ENCODE measurements at places on chromosomes 7 and 10.

DNA sequence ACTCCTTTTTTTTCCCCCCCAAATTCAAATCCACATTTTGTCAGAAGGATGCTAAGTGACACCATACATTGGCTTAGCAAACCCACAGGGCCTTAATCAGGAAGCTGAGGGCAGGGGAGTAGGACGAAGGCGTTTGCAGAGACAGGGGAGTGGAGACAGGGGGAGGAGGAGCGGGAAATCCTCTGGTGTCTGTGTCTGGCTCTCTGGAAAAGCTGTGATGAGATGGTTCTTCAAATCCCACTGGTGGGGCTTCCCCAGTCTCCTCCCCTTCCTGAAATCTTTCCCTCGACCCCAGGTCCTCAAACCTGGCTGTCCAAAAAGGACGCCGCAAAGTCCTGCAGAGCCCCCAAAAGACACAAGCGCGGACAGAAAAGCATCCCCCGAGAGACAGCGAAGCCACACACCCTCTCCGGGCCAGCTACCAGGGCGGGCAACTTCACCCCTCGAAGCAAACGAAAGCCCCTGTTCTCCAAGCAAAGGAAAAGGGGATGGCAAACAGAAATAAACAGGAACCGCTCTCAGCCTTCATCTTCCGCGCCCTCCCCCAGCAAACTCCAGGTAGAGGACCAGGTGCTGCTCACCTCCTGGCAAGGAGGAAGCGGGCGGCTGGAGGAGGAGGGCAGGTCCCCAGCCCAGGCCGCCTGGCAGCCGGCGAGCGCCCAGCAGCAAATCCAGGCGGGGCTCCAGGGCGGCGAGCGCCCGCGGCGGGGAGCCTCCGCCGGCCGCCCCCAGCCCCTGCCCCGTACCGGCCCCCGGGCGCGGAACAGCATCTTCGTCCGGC, 520 bp downstream of the ELAPOR2 start:
- DNase-seq = peak; percentile 8

- no peak for DNase-seq
Observed at GRCh38 chr7:91375378-91375777, 111.1 kb downstream of the FZD1 start.

- no peak for DNase-seq
Observed at GRCh38 chr10:44971434-44971833, 7.2 kb downstream of the DEPP1 start.

GRCh38 chr10:86757113-86757972, 924 bp downstream of the BMPR1A start:
- DNase-seq = peak; percentile 71

GRCh38 chr7:117600911-117601310, 121.1 kb downstream of the CFTR start:
- no peak for DNase-seq

- DNase-seq = no peak
Observed at GRCh38 chr10:7546385-7546967, 120.3 kb downstream of the ITIH5 start.

- no peak for DNase-seq
Observed at GRCh38 chr10:25999295-25999981, 65.4 kb downstream of the MYO3A start.

- DNase-seq = no peak
Observed at GRCh38 chr7:42750172-42750571, 161.7 kb downstream of the C7orf25 start.

DNA sequence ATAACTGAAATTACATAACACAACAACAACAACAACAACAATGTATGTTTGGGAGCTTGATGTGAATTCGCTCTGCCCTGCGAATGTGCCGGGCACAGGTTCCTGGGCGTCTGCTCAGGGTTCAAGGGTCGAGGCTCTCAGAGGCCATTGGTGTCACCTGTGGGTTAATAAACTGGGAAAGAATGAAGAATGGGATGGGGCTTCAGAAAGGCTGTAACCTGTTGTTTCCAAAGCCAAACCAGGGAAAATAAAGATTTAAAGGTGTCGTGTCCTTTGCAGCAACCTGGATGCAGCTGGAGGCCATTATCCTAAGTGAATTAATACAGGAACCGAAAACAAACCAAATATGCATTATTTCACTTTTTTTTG, 17.3 kb upstream of the KLRG2 start:
- DNase-seq = no peak

- DNase-seq = peak; percentile 59
Observed at GRCh38 chr7:131692131-131692960, 135.9 kb upstream of the PODXL start.

DNA sequence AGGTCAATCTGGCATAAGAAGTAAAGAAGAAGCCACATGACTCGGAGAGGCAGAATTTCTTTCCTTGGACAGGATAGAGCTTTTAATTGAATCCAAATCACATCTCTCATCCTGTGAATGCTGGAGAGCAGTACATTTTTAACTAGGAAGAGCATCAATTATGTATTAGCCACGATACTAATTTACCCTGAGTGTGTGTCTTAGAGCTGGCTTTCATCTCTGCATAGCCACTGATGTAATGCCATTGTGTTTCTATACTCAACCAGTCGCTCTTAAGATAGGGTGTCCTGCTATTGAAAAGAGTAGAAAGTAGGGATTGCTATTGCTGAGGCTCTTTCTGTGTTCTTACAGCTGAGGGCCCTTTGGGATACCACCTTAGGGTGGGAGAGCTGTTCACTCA, 280.3 kb downstream of the AUTS2 start:
- no peak for DNase-seq

- no peak for DNase-seq
Observed at GRCh38 chr7:139656387-139656786, 121.4 kb downstream of the HIPK2 start.

DNA sequence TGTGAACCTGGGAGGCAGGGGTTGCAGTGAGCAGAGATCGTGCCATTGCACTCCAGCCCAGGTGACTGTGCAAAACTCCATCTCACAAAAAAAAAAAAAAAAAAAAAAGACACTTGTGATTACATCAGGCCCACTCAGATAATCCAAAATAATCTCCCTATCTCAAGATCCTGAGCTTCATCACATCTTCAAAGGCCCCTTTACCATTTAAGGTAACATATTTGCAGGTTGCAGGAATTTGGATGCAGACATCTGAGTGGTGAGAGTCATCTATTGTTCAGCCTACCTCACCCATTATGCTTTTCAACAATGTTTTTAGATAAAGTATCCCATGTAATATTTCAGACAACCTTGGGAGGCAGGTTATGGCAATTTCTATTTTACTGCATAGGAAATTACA, 51.4 kb upstream of the EXOC4 start:
- no peak for DNase-seq

- DNase-seq = no peak
Observed at GRCh38 chr7:44618753-44619152, 12.3 kb downstream of the OGDH start.

DNA sequence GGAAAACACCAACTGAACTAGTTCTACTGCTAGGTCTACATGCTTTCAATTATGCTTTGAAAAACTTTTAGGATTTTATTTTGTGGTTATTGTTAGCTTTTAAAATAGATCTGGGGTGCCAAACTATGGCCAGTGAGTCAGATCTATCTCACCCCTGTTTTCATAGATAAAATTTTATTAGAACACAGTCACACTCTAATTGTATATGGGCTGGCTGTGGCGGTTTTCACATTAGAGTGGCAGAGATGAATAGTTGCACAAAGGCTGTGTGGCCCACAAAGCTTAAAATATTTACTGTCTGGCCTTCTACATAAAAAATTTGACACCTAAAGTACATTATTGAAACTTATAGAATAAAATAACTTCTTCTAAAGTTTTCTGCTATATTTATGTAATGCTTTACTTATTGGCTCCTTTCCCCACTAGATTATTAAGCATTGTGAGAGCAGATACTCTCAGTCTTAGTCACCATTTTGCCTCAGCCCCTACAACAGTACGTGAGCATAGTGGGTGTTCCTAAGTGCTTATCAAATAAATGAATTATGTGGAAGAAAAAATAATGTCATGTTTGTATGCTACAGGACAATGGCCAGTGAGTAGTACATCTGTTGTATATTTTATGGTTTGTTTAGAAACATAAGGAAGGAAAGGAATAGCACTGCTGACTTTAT, 5.4 kb upstream of the SUV39H2 start:
- no peak for DNase-seq

- no peak for DNase-seq
Observed at GRCh38 chr7:55107946-55108345, 89.1 kb downstream of the EGFR start.

DNA sequence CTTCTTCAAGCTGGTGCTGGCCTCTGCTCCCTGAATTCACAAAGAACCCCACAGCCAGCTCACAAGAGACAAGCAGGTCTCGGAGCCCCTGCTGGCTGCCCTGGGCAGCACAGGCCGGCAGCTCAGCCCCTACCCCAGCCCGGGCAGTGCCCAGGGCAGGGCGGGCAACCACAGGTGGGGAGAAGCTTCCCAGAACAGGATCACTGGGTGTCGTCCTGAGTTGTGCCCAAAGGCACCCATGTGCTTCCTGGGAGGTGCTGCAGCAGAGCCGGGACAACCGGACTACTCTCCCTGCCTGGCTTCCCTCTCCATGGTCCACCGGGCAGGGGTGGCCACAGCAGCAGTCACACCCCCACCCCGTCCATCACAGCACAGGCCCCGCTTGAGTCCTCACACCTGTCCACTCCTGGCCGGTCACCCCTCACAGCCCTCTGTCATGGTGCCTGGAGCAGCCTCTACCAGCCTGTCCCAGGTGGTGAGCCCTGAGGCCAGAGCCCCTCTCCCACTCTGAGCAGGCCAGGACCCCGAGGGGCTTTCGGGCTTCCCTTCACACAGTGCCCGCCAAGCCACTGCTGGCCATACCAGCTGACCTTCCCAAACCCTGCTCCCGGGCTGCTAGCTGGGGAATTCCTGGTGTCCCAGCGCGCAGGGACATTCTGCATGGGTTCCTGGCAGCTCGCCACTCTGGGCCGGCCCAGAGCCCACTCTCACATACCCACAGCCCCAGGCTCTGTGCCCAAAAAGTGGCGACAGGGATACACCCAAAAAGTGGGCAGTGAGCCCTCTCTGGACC, 3.1 kb downstream of the RASGEF1A start:
- DNase-seq = no peak

DNA sequence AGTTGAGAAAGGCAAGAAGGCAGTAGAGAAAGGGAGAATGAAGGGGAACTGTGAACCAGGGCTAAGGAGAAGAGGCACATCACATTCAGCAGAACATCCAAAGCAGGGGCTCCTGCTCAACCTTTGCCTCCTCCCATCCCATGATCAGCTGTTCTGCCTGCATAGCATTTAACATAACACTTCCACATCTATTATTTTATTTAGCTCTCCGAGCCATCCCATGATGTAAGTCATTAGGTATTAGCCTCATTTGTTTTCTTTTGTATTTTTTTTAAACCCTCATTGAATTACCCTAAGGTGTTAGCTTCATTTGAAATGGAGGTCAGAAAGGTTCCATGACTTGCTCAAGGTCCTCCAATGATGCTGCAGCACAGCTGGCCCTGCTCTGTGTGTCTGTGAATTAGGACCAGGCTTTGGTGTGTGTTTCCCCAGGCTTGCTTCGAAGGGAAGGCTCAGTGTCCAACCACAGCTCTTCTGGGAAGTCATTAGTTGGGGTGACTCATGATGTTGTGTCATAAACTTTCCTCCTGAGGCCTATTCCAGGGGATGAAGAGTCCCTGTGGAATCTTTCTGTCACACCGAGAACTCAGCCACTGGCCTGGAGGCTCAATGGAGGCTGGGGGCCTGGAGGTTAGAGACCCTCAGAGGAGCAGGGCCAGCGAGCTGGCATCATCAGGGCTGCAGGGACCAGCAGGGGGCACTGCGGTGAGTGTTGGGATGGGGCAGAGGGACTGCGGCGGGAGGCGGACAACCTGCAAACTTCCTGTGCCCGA, 16.5 kb downstream of the NPFFR1 start:
- no peak for DNase-seq

DNA sequence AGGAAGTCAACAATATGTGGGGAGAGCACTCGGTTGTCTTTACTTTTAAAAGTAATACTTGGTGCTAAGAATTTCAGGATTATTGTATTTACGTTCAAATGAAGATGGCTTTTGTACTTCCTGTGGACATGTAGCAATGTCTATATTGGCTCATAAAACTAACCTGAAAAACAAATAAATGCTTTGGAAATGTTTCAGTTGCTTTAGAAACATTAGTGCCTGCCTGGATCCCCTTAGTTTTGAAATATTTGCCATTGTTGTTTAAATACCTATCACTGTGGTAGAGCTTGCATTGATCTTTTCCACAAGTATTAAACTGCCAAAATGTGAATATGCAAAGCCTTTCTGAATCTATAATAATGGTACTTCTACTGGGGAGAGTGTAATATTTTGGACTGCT, 32.7 kb downstream of the SIRT1 start:
- DNase-seq = no peak

DNA sequence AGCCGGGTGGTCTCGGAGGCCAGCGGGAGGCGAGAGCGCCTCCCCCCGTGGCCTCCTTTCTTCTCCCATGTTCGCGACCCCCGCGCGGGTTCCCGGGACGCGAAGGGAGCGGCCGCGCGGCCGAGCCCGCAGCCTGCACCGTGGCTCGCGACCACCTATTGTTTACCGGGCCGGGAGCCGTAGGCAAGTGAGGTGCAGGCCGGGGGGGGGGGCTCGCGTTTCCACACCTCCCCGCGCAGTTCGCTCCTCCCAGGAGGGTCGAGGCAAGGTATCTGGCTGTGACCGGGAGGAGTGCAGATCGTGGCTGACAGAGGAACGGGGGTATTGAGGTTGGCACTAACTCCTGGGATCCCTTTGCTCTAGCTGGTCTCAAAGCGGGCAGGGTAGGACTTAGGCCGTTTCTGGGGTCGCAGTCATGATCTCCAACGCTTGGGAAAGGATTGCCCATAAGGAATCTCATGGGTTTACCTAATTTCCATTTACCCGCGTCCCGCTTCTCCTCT, 734 bp downstream of the PTPN12 start:
- DNase-seq = peak; percentile 37

GRCh38 chr10:5043716-5044115, 40.1 kb upstream of the AKR1C2 start:
- no peak for DNase-seq

DNA sequence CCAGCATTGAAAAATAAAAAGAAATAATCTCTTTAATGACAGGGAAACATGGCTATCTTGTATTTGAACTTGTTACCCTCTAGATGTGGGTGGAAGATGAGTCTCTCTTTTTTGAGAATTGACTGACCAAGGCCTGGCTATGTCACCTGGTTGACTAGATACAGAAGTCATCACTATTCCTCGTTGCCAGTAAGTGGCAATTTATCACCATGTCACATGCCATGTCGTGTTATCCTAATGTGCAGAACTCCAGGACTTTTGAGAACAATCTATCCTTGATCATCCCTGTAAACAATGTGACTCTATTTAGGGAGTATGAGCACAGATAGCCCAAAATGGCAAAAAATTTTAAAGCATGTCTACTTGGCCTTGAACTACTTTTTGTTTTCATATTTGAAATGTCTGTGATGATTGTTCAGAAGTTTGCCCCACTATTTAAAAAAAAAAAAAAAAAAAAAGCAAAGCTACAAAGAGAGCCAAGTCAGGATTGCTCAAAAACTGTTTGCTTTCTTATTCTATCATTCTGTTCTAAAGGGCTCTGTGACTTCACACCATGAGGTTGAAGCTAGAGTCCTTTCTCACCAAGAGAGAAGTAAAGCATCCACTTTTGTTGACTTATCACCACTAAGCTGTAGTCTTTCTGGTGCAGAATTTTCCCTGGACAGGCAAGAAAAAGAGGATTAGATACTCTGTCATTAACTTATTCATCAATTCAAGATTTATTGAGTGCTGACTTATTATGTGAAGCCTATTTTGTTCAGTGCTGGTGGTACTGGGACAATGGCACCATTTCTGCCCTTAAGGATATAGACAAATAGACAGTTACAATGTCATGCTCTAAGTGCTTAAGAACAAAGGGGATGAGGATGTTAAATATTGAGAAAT, 10.4 kb upstream of the WIPF3 start:
- no peak for DNase-seq

GRCh38 chr7:22944510-22944909, 69.4 kb downstream of the HYCC1 start:
- no peak for DNase-seq

GRCh38 chr10:8360814-8361509, 306.5 kb downstream of the GATA3 start:
- no peak for DNase-seq
